Central memory CD8-positive, alpha-beta T cell (primary cell): ENCODE measurements at places on chromosomes 12 and 14.

DNA sequence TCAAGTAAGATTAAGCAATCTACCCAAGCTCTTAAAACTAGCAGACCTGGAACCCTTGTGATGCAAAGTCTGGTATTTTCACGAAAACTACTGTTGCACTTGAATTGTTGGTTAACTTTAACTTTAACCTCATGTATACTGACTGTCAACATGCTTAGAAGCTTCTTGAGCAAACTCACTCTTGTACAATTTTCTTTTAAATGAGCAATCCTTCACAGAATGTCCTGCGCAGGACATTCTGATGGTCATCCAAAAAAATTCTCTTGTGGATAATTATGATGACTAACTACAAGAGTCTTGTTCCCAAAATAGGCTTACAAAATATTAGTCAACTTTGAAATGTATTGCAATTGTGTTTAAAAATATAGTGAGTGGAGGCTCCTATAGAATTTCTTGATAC lies 54.0 kb upstream of the PDE3A start:
- no peaks in the 10 kb centered on the region for H3K36me3 ChIP-seq
- H3K4me3 ChIP-seq = no peak overlapping the region
- no peak overlapping the region for H3K27ac ChIP-seq
- no peak for DNase-seq
- no peaks in the 10 kb centered on the region for H3K4me1 ChIP-seq

- peak overlapping the region; percentile 100 for H3K4me3 ChIP-seq
- H3K27ac ChIP-seq = peak overlapping the region; percentile 100
- no peak for DNase-seq
- H3K27me3 ChIP-seq = no peaks in the 10 kb centered on the region
These were observed 602 bp downstream of the CHFR start for GRCh38 chr12:132886529-132887477.

GRCh38 chr12:25785134-25785533 lies 173.3 kb upstream of the RASSF8 start:
- no peak for DNase-seq
- no peaks in the 10 kb centered on the region for H3K4me1 ChIP-seq
- H3K27me3 ChIP-seq = no peaks in the 10 kb centered on the region
- no peaks in the 10 kb centered on the region for H3K36me3 ChIP-seq

DNA sequence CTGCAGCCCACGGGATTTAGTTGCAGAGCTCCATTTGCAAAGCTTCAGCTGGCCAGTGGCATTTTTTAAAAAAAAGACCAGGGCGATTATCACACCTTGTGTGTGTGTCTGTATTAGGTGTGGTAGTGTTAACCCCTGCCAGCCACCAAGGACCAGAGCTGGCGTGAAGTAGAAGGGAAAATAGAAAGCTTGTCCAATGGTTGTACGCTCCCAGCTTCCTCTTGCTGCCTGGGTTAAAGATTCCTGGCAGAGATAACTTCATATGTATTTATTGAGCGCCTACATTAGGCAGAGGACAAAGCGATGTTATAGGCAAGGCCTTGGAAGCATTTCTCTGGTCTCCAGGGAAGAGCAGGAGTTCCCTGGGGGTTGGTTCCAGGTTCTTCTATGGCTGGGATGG lies 3.2 kb downstream of the JDP2 start:
- H3K4me3 ChIP-seq = no peak overlapping the region
- no peak for DNase-seq
- peaks cover 30% of the 10 kb centered on the region for H3K27me3 ChIP-seq
- H3K27ac ChIP-seq = no peak overlapping the region

GRCh38 chr12:27334721-27335082 lies 2.1 kb downstream of the BMAL2 start:
- no peak overlapping the region for H3K27ac ChIP-seq
- H3K27me3 ChIP-seq = peaks cover 57% of the 10 kb centered on the region
- DNase-seq = no peak
- no peak overlapping the region for H3K4me3 ChIP-seq
- H3K36me3 ChIP-seq = peaks cover 4% of the 10 kb centered on the region
- H3K4me1 ChIP-seq = peaks cover 14% of the 10 kb centered on the region

DNA sequence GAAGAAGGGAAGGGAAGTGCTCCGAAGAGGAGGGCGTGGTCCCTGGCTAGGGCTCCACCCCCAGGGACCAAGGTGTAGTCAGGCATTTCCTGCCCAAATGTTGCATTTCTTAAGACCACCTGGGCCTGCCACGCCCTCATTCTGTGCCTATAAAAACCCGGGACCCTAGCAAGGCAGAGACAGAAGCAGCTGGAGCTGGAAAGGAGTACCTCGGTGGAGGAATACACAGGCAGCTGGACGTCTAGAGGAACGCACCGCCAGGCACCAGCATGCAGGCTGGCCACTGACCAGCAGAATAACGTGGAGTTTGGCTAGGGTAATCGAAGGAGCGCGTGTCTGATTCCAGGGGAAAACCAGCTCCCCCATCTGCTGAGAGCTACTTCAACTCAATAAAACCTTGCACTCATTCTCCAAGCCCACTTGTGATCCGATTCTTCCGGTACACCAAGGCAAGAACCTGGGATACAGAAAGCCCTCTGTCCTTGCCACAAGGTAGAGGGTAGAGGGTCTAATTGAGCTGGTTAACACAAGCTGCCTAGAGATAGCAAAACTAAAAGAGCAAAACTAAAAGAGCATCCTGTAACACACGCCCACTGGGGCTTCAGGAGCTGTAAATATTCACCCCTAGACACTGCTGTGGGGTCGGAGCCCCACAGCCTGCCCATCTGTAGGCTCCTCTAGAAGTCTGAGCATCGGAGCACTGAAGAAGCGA lies 21.0 kb downstream of the CFL2 start:
- H3K4me1 ChIP-seq = peaks cover 8% of the 10 kb centered on the region
- no peaks in the 10 kb centered on the region for H3K36me3 ChIP-seq
- H3K4me3 ChIP-seq = peak overlapping the region; percentile 40
- no peak overlapping the region for H3K27ac ChIP-seq
- DNase-seq = no peak
